ENCODE measurements at places on chromosomes 1 and 21.

GRCh38 chr1:56446531-56447098 is 132.7 kb downstream of the PLPP3 start:
- no peak for DNase-seq

DNA sequence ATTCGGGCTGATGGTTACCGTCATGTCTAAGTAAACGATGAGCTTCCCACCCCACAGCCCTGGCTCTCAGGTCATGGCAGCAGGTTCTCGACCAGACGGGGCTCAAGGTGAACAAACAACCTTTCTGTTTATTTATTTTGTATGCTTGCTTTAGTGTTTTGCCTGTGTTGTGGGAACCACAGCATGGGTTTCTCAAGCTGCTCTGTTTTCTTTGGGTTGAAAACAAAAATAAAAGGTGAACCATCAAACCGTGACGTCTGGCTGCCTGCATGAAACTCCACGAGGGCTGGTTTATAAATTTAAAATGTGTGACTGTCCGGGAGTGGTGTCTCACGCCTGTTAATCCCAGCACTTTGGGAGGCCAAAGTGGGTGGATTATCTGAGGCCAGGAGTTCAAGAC is 28.0 kb downstream of the TMEM51 start:
- DNase-seq, result no peak

GRCh38 chr1:236287757-236288619 is 6.2 kb upstream of the ERO1B start:
- DNase-seq, result no peak

DNA sequence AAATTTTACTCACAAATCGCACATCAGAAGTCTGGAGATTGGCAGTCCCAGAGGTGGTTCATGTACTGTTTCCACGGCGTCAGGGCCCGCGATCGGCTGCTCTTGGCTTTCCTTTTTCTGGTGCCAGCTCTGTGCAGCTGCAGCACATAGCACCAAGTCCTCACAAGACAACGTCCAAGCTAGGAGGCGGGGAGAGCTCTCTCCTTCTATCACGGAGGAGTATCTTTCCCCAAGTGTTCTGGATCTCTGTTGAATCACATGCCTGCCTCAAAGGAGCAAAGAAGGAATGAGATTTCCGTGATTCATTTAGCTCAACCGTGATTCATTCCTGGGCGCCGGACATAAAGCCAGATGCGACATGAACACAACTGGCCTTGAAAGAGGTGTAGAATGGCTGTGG is 25.5 kb downstream of the MT1HL1 start:
- DNase-seq, result no peak

DNA sequence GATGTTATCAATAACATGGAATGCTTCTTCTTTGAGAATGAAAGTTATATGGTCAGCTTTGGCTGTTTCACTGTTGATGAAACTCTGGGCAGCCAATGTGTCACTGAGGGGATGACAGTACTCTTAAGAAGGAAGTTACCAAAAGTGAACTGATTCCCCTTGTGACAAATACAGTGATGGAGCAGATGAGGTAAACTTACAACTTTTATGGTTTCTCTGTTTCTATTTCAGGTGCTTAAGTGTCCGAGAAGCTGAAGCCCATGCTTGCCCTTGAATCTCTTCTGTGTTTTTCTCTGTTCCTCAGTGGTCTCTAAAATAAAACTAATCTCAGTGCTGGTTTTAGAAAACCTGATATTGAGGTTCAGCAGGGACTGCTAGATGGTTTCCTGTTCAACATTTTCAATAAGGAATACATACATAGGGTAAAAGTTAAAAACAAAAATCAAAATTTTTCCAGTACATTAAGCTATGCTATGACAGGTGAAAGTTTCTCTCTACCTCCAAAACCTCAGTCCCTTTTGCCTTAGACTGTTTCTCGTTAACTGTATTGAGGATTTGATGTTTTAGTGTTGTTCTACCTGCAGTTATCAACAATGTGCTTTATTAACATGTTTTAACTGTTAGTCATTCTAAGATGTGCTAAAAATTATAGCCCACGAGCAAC is 454.4 kb upstream of the ADGRL4 start:
- no peak for DNase-seq

DNA sequence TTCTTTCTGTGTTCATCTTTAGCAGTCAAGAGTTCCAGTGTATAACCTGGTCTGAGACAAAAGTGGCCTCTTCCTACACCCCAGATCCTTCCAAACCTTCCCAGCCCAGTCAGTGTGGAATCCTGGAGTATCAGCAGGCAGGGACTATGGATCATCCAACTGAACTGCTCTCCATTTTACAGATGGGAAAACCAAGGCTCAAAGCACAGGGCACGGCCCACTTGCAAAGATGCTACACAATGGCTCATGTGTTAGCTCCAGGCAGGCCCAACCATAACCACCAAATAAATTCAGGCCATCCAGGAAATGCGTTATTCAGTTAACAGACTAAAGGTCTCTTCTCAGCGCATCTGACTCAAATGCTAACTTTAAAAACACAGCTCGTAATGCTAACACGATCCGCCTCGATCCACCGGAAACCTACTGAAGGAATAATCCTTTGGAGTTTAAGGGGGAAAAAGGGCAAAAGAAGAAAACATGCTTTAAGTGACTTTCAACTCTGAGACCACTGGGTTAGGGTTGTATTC is 7.1 kb downstream of the GLIS1 start:
- DNase-seq, result no peak

DNA sequence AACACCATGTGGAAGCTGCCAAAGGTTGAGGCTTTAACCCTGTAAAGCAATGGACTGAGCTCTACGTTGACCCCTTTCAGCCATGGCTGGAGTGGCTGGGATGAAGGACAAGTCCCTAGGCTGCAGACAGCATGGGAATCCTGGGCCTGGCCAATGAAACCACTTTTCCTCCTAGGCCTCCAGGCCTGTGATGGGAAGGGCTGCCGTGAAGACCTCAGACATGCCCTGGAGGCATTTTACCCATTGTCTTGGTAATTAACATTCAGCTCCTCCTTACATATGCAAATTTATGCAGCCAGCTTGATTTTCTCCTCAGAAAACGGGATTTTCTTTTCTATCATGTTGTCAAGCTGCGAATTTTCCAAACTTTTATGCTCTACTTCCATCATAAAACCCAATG is 214.5 kb downstream of the RGS7 start:
- no peak for DNase-seq

Measured in AG04449 (cell line).